ENCODE measurements at places on chromosomes 13 and 19.

DNA sequence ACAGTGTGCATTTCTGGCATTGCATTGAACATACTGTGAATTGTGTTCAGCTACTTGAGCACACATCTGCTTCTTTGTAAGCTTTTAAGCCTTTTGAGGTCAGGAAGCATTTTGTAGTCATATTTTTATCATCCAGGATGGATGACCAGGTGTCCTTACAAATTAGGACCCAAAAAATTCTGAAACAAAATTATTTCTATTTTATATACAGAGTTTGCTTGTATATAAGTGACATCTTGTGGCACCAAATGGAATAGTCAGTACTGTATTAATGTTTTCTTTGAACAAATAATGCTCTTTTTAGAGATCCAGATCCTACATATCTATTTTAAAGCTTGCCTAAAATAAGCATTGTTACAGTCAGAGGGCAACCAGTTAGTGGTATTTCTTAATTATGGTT, 9.5 kb upstream of the SUPT20H start:
- DNase-seq, result no peak

GRCh38 chr19:38321646-38322196, 2.1 kb downstream of the KCNK6 start:
- DNase-seq, result no peak

- DNase-seq, result no peak
These were observed 1872.9 kb upstream of the PCDH20 start for GRCh38 chr13:63288576-63288975.

DNA sequence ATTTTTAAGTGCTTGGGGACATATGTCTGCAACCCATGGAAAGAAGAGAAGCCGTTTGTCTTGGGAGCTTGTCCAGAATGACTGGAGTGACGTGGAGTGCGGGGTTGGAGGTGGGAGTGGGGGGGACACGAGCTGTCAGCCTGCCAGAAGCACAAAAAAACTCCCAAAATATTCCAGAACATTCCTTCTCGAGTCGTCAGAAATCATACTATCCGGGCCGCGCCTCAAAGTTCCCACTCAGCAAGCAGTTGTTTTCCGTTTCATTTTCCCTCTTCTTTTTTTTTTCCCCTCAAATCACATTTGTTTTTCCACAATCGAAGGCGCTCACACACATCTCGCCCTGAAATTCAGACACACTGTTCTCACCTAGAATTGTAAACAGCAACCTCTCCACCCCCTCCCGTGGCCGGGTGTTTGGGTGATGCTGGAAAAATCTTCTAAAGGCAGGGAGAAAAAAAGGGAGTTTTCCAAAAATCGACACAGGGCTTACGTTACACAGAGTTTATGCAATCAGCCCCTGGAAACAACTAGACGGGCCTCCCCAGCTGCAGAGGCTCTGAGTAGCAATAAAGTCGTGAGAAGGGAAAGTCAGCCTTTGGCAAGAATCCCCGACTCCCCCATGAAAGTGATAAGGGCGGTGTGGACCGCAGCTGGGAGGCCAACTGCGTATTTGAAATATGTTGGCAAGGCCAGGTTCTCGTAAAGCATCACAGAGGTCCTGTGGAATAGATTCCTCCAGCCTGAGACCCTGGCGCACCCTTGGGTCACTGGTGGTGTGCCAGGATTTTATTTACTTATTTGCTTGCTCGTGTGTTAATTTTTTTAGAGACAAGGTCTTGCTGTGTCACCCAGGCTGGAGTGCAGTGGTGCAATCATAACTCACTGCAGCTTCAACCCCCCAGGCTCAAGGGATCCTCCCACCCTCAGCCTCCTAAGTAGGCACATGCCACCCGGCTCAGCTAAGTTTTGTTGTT, 31.2 kb upstream of the KLF2 start:
- no peak for DNase-seq

GRCh38 chr19:7989071-7989575, 16.3 kb downstream of the ELAVL1 start:
- no peak for DNase-seq

- DNase-seq, result peak; percentile 58
These were observed 12.5 kb upstream of the ACTN4 start for GRCh38 chr19:38634757-38635482.

All from activated CD8-positive, alpha-beta memory T cell treated with anti-CD3 and anti-CD28 coated beads for 48 hours (primary cell).